ENCODE measurements at places on chromosomes 12 and 14.

- DNase-seq = no peak
Observed at GRCh38 chr14:93317875-93318807, 14.7 kb downstream of the BTBD7 start.

DNA sequence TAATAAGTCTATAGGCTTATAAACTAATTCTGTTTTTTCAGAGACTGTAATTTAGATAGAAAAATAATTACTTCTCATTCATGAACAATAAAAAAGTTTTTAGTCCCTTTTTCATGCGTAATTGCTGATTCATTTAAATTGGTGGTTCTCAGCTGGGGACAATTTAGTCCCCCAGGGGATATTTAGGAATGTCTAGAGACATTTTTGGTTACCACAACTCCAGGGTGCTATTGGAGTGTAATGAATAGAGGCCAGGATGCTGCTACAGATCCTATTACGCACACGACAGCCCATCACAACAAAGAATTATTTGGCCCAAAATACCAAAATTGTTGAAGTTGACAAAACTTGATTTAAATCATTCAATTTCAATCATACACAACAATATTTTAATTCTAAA, 22.8 kb upstream of the VCPKMT start:
- DNase-seq = no peak

GRCh38 chr12:112179341-112179740, 54.0 kb downstream of the TRAFD1 start:
- DNase-seq = no peak

- DNase-seq = no peak
Observed at GRCh38 chr14:55942076-55942654, 176.0 kb upstream of the PELI2 start.

GRCh38 chr12:71356569-71356968, 83.0 kb upstream of the LGR5 start:
- DNase-seq = no peak

GRCh38 chr12:120130011-120130410, 13.5 kb upstream of the RAB35 start:
- no peak for DNase-seq

- DNase-seq = no peak
Observed at GRCh38 chr14:65277580-65278270, 134.8 kb upstream of the FUT8 start.

DNA sequence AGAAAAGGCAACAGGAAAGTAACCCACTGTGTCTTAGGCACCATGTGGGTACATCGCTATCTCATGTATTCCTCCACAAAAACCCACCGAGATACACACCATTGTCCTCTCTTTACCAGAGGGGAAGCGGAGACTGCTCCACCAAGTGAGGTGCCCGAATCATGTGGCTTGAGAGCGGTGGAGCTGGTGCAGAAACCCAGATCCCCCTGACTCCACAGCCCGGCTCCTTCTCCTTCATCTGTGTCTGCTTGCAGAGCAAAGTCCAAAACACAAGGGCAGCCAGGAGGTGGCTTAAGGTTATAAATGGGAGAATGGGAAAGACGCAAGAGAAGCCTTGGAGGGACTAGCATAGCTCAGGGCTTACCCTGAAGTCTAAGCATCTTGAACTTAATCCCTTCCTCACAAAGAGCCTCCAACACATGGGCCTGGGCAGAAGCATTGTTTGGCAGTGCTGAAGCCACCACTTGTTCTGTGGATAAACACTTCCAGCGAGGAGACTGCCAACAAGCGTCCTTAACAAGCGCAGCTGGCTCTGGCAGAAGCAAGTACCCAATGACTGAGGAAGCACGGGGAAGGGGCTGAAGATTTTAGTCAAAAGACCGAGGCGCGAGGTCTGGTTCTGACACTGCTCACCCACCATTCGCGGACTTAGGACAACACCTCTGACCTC, 83.0 kb downstream of the TTC7B start:
- no peak for DNase-seq

- DNase-seq = no peak
Observed at GRCh38 chr12:1956716-1957115, 38.3 kb upstream of the CACNA2D4 start.

DNA sequence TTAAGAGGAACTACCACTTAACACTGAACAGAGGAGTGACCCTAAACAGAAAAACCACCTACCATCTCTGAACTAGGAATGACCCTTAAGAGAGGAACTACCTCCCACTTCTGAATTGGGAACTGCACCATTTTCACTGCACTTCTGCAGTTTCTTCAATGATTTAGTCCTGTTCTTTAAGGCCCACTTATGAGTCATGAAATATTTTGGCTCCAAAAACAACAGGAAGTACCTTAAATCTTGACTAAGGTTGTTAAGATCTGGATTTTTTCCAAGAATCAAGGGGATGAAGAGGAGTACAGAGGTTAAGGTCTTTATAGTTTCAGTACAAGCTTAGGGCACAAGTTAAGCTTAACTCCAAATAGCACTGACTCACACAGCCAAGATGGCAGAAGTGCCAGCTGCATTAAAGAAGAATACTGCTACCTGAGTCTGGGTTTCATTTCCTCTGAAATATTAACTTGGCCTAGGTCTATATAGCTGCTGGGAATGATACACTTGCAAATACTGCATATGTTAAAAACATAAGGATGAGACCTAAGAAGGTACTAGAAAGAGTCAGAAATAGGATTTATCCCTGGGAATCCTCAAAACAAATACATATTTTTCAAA, 4.2 kb downstream of the NPC2 start:
- no peak for DNase-seq

DNA sequence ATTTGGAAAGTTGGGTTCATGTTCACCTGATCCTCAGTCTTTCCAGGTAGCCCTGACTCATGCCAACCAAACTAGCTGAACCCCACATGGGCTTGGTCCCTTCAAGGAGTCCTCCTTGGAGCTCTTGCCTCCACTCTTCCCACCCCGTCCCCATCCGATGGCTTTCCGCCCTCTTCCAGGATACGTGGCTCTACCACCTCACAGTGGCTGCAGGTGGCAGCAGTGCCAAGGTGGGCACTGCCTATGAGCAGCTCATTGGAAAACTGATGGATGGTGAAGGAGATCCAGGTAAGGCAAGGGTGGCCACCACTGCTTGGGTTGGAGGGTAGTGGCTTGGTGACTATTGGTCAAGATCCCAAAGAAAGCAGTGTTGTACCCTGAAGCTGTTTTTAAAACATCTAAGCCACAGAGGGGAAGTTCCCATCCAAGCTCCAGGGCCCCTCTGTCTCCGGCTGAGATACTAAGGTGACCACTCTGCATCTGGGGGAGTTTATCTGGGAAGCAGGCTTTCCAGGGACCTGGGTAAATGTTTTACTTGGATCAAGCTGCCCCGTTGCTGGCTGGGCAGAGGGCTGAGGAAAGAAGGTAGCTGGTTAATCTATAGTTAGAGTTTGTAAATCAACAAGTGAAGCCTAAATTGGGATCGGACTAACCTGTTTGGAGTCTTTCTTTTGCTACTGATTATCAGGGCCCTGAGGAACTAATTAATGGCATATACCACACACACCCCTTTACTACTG, 23.7 kb downstream of the PIGH start:
- DNase-seq = no peak

DNA sequence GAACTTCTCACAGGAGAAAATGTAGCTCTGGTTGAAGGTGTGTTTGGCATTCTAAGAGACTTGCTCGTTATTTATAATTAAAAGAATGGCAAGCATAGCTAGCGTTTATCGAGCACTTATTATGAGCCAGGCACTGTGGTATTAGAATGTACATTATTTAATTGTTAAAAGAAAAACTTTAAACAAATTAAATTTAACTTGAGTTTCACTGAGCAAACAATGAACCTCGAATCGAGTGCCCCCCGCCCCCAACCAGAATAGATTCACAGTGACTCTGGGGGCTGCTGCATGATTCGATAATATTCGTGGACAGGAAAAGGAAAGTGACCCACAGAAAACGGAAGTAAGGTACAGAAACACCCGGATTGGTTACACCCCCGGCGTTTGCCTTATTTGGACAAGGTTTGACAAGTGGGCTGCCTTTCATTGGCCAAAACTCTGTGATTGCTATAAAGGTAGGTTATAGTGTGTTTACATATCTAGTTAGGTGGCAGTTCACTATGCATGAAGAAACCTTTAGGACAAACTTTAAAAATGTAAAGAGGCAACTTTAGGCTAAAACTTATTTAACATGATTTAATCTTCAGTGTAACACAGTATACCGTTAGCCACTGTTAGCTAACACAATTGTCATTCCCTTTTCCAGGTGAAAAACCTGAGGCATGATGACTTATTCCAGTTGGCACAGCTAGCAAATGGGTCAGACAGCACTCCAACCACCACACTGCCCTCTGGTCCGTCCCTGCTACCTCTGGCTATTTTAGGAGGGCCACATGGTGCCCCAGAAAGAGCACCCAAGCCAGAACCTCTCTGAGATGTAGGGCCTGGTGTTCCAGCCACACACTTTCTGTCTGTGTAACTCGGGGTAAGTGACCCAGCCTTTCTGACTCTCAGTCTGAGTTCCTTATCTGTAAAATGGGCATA, 7.1 kb downstream of the SCNN1A start:
- no peak for DNase-seq

GRCh38 chr14:63852817-63853731, at the start of gene SYNE2:
SYNE2 (plus strand) TSS chr14:63853004; CDS start chr14:63909149, 56,145 bp downstream.
- DNase-seq = no peak

DNA sequence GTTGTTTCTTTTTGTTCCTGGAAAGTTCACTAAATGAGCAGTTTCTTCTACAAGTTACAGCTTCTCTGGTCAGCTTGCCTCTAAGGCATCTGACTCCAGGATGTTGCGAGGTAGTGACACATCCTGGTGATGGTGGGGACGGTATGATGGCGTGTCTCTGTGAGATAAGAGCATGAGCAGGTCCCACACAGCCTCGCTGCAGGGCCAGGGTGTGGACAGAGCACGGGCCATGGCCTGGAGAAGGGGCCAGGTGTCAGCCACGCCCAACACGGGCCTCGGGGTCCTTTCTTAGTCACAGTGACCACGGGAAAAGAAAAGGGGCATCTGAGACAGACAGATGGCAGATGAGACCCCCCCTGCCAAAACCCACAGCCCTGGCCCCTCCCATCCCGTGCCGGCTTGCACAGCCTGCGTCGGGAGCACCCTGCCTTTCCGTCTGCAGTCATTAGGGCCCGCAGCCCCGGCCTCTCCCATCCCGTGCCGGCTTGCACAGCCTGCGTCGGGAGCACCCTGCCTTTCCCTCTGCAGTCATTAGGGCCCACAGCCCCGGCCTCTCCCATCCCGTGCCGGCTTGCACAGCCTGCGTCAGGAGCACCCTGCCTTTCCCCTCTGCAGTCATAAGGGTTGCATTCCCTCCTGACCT, 79.3 kb upstream of the DYNC1H1 start:
- no peak for DNase-seq

GRCh38 chr14:49546766-49547165, 39.4 kb downstream of the RPS29 start:
- no peak for DNase-seq

DNA sequence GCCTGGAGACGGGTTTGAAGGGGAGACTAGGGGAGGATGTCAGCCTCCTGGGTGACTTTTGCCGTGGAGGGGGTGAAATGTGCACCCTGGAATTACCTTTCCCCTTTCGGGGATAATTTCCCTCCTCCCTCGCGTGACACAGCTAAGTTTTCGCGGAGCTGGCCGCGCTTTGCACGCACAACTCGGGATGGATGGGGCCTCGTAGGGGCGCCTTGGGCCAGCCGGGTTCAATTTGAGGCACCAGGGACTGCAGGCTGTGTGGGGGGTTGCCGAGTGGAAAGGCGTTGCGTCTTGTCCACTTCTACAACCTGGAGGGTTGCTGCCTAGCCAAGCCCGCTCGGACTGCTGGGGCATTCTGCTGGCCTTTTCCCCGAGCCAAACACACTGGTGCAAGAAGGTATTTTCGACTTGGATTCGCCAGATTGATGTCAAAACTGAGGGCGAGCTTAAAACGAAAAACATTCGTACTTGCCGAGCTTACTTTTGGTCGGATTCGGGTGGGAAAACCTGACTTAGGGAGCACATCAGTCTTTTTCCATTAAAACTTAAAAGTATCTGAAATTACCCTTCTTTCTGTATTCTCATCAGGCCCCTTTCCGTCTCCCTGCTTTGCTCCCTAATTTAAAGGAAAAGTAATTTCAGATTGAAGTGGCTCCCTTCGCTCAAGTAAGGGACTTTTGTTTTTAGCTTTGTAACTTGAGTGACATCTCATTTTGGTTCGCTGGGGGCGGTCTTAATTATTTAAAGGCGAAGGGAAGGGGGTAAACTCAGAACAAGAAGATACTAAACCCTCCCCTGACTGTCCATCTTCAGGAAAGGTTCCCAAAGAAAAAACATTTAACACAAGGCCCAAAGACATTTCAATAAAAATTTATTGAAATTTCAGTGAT, 14.3 kb downstream of the TBX3 start:
- no peak for DNase-seq

DNA sequence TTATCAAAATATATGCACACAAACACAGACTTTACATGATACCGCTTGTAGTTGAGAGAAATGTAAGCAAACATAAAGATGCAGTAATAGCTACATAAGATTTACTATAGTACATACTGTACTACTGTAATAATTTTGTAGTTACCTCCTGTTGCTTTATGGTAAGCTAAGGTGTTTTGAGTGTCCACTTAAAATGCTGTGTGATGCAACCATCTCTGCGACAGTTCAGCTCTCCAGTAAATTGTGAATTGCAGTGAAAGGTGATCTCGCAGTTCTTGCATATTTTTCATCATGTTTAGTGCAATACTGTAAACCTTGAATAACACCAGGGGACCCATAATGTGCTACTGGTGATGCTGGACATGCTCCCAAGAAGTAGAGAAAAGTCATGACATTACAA, 21.6 kb downstream of the ZC3H14 start:
- DNase-seq = no peak

DNA sequence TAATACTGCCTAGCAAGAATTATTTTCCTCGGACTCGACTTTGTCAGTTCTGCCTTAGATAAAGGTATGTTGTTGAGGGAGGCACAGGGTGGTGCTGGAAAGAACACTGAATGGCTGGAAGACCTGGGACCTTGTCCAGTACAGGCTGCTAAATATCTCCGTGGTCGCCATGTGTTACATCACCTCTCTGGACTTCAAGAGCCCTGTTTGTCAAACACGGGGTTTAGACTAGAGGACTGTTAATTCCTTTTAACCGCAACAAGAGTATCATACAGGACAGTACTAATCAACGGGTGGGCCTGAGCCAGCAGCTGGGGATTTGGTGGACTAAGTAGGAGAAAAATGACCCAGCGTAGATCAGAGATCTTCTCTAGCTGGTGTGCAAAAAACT, 476.3 kb downstream of the LRIG3 start:
- DNase-seq = no peak

DNA sequence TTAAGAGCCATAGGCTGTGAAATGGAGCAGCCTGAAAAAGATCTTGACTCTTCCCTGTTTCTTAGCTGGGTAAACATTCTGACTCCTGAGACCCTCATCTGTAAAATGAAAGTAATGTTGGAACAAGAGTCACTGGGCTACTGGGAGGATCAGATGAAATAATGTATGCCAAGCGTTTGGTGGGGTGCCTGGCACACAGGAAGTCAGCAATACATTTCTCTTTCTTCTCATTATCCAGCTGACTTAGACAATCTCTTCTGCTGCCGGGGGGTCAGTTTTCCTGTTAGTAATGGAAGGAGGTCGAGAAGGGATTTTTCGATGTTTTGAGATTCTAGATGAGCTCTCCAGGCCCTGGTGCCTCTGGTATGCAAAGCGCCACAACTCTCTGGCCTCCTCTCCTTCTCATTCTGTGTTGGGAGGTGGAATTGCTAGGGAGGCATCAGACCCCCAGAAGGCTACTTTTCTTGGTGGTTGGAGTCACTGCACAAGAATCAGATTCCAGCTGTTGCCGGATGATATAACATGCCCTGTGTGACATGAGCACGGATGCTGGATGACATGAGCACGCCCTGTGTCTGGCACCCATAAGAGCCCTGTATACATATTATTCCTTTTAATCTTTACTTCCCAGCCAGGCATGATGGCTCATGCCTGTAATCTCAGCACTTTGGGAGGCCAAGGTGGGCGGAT, 4.3 kb downstream of the OASL start:
- no peak for DNase-seq
